ENCODE measurements at places on chromosomes 11 and 22.

- DNase-seq: no peak
Observed at GRCh38 chr11:2366733-2367132, 10.4 kb upstream of the CD81 start.

DNA sequence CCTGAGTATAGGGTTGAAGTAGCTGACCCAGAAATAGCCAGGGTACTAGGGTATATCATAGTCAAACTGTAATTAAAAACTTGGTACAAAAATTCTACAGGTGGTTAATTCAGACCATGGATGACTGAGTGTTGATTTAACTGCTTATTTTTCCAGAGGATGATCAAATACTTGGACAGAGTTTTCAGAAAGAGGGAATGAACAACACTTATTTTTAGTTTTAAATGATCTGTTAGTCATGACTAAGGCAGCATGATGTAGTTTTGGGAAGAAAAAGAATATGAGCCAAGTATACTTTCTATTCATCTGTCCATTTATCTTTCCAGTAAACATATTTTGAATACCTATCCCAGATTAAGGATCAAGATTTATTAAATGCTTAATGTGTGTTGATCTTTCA, 19.8 kb upstream of the CCDC89 start:
- DNase-seq: no peak

- no peak for DNase-seq
Observed at GRCh38 chr11:117501237-117501898, 173.7 kb downstream of the CEP164 start.

DNA sequence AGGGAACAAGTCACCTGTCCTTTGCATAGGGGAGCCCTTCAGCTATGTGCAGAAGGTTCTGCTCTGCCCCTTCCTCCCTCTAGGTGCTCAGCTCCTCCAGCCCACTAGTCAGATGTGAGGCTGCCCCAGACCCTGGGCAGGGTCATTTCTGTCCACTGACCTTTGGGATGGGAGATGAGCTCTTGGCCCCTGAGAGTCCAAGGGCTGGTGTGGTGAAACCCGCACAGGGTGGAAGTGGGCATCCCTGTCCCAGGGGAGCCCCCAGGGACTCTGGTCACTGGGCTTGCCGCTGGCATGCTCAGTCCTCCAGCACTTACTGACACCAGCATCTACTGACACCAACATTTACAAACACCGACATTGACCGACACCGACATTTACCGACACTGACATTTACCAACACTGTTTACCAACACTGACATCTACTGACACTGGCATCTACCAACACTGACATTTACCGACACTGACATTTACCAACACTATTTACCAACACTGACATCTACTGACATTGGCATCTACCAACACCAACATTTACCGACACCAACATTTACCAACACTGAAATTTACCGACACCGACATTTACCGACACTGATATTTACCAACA, 71.9 kb upstream of the PPP6R3 start:
- DNase-seq: no peak

DNA sequence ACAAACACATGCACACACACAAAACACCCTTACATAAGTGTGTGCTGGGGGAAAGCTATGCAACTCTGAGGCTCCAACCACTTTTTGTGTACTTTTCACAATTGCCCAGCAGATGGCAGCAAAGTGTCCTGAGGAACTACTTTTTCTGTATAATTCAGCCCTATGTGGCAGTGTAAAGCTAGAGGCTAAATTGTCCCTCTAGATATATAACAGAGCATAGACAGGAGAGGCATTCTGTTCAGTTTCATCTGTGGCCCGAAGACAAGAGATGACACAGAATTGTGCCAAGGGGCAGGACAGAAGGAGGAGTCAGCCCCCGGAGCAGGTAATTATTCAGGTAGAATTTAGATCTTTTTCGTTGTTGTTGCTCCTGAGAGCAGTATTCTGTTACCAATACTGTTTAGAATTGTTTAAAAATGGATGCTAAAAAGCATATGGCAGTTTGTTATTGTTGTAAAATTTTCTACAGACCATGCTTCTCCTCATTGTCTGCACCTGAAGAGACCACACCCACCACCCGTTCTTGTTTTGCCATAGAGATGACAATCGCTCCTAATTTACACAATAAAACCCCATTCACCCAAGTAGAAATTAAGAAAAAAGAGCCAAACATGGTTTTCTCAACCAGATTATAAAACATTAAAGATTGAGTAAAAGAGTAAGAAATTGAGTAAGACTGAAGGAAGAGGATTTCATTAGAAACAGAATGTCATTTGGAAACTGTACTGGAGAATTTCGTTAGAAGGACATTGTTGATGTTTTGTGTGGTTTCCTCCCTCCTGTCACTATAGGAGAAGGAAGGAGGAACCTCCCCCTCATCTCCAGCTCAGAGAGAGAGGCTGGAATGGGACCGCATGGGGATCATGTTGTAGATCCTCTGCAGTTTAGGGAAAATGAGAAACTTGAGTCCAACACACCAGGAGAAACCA, 14.5 kb upstream of the MS4A7 start:
- DNase-seq: no peak

- DNase-seq: no peak
Observed at GRCh38 chr11:9752091-9752490, 88.2 kb downstream of the SWAP70 start.

GRCh38 chr11:5597953-5598352, 1.5 kb downstream of the TRIM6 start:
- no peak for DNase-seq

GRCh38 chr11:77026221-77026620, 8.0 kb upstream of the B3GNT6 start:
- no peak for DNase-seq

DNA sequence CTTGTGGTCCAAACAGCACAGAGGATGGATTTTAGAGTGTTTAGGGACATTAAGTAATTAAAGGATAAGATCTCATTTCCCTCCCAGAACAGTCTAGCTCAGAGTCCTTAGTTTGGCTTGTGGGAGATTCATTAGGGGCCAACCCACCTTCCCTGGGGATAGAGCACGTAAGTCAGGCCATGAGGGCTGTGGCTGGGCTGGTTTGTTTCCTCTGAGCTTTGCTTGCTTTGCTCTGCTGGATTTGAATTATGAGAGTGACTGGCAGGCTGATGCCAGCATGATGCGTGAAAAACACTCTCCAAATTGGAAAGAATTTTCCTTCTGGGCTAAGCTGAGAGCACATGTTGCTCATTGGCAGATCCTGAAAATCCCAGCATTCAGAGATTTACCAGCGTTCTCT, 84.7 kb upstream of the HEPHL1 start:
- DNase-seq: peak; percentile 50

GRCh38 chr22:23749841-23750301, 1.0 kb downstream of the ZNF70 start:
- no peak for DNase-seq

DNA sequence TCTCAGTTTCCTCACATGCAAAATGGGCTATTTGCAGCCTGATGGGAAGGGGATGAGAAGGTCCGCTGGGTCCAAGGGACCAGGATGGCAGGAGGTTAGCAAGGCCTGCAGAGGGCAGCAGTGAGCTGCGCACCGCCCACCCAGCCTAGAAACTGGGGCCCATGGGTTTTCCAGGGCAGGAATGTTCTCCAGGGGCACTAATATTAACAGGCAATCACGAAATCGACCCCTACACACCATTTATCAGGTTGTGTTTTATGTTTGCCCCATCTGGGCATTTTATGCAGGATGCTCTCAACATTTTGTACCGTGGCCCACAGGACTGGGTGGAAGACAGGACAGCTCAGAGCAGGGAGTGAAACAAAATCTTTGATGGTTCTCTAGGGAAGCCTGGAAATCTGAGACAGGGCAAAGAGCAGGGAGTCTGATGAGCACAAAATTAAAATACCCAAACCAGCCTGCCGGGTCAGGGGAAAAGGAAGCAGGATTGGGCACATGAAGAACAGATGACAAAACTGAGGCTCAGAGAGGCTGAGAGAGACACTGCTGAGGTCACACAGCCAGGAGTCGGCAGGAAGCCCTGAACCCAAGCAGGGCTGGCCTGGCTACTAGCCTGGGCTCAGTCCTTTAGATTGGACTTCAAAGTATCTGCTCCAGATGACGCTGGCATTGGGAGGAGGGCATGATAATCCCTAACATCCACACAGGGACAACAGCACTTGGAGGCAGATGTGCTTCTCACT, 1.6 kb upstream of the BCR start:
- no peak for DNase-seq

DNA sequence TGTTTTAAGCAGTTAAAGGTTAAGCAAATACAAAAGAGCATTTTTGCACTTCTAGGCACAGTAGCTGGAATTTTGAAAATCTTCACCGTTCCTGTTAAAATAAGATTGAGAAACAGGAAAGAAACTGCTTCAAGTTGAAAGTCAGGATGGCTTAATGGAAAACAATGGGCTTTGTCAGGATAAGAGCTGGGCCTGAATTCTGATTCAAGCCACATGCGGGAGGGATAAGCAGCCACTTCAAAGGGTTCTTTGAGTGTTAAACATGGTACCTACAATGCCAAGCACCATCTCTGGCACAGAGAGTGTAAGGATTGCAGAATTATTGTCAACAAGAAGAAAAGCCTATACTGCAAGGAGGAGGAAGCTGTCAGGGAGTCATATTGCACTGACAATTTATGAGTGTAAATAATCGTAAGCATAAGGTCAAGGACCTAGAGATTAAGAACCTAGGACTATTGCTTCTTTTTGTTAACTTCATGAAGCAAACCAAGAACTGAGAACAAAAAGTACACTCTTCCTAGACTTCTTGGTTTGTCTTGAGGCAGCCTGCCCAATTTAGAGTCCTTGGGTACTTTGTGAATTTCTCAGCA, 32.5 kb downstream of the MPPED2 start:
- no peak for DNase-seq

- no peak for DNase-seq
Observed at GRCh38 chr11:105100206-105100605, 39.4 kb downstream of the CARD18 start.

GRCh38 chr11:55895216-55895615, 12.1 kb downstream of the TRIM51 start:
- no peak for DNase-seq

GRCh38 chr11:113401718-113402117, 14.1 kb downstream of the ANKK1 start:
- peak; percentile 48 for DNase-seq

DNA sequence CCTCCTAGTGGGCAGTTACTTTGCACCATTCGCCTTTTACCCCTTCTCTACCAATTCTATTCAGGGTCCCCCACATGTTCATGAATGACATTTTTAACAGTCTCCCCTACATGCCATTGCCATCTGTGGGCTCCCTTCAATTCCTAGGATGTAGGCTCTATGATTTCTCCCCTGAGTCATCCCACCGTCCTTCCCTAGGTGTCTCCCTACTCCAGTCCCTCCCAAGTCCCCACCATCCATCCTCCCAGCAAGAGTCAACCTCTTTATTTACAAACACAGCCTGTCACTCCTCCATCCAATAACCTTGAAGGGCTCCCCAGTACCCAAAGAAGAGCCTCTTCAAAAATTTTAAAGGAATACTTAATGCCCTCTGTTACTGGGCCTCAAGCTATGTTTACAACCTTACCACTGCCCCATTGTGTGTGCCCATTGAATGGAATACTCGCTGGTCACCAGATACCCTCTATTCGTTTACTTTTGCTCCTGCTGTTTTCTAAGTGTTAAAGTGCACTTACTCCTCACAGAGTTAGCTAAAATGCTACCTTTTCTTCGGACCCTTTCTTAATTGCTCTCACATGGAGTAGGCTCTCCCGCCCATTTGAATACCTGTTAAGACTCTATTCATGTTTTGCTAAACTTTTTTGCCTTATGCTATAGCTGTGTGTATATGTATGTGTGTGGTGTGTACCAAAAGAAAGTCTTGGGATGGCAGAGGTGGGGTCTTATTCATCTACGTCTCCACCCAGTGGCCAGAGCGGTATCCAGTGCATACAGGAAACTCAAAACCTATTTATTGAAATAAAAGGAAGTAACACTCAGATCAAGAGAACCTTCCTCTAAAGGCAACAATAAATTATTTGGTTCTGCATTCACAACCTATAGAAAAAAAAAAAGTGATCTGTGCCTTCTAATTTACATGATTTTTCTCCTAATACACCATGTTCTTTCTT, 235.8 kb upstream of the CCDC90B start:
- no peak for DNase-seq

Measured in NCI-H1436 treated with DMSO at 0.1 percent for 48 hours (cell line).